Left ventricle myocardium superior (tissue), 1 donor: ENCODE measurements at places on chromosomes 6 and 20. TPM values are rescaled to one million over a fixed set of nuclear protein-coding genes. Genes with fewer than 3 reads are reported as not detected.
A peak's percentile ranks its signal among the peaks of the same experiment; 100 is the strongest.

- peak; percentile 95 for DNase-seq
Observed at GRCh38 chr6:34196116-34196832, 40.4 kb upstream of the HMGA1 start.

The KIFC1 gene
- total RNA-seq, result 0.74 TPM

GRCh38 chr20:62155428-62156253 is 12.1 kb downstream of the SS18L1 start:
- no peak for DNase-seq

DNA sequence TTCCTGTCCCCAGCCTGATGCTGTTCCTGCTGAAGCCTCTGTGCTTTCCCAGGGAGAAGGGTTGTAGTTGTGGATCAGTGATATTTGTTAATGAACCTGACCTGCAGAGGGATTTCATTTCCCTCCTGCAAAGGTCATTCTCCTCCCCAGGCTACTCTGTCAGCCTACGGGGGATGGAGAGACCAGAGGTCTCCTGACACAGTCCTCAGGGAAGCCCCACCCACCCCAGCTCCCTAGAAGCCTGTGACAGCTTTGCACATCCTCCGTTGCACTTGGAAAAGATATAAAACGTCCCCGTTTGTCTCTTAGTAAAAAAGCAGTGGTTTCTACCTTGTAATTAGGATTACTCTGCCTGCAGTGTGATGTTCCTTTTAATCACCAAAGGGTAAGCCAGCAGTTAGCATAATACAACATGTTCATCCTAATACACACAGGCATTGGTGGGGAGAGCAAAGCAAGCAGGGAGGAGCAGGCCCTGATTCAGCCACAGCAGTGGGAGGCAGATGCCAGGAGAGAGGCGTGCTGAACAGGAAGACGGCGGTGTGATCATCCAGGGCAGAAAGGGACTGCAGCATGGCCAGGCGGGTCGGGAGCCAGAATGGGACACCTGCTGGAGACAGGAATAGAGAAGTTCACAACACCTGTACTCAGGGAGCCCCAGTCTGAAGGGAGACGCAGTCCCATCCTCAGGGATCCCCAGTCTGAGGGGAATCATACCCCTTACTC is 293.5 kb downstream of the LRFN2 start:
- no peak for DNase-seq

The INSM1 gene
- total RNA-seq, result not detected

DNA sequence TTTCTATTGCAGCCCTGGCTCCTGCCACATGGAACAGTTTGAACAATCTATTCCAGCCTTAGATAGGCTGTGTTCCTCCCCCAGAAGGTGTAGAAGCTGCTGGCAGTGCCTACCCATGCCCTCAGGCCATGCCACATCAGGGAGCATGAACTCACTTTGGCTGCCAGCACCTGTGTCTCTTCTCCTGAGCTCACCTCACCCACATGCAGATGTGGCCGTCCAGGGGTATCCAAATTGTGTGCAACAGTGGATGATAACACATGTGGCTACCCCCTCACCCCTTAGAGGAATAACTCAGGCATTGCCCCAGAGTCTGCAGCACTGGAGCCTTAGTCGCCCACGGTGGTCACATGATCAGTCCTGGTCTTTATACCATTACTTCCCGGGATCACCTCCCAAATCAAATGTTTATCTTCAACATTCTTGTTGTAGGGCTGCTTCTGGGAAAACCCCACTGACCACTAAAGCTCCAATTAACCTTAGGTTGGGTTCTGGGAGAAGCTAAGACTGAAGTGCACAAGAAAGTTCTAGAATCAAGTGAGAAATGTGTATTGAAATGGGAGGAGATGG is 110.4 kb downstream of the BANF2 start:
- DNase-seq, result no peak
